Bronchial epithelial cell (primary cell): ENCODE measurements at places on chromosomes 6 and 20. TPM values are rescaled to one million over a fixed set of nuclear protein-coding genes. Genes with fewer than 3 reads are reported as not detected.

The BPIFB2 gene
- total RNA-seq: not detected in 2 replicates

The MAVS gene
- 9.7 and 9.9 TPM in 2 replicates for total RNA-seq

DNA sequence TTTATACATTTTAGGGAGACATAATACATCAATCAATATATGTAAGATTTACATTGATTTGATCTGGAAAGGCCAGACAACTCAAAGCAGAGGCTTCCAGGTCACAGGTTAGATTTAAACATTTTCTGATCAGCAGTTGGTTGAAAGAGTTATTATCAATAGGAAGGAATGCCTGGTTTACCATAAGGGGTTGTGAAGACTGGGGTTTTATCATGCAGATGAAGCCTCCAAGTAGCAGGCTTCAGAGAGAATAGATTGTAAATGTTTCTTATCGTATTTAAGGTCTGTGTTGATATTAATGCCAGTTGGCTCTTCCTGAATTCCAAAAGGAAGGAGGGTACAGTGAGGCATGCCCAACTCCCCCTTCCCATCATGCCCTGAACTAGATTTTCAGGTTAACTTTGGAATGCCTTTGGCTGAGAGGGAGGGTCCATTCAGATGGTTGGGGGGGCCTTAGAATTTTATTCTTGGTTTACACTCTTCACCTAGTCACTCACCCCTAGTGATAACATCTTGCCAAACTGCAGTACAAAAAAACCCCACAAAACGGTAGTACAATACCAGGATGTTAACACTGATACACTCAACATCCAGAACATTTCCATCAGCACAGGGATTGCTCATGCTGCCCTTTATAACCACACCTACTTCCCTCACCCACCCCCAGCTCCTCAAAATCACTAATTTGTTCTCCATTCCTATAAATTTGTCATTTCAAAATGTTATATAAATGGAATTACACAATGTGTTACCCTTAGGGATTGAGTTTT, 259.6 kb upstream of the PLN start:
- DNase-seq: peak; percentile 13

DNA sequence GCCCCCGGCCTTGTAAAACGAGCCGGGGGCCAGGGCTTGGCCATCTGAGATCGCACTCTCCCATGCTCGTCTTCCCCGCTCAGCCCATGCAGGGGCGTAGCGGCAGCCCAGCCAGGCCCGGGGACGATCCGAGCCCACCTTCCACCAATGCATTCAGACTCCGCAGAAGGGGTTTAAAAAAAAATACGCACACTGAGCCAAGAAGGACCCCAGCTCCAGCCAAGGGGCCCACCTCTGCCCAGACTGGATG, 320 bp downstream of the GSTA4 start:
- no peak for DNase-seq
